ENCODE measurements at places on chromosomes 3 and 15.

DNA sequence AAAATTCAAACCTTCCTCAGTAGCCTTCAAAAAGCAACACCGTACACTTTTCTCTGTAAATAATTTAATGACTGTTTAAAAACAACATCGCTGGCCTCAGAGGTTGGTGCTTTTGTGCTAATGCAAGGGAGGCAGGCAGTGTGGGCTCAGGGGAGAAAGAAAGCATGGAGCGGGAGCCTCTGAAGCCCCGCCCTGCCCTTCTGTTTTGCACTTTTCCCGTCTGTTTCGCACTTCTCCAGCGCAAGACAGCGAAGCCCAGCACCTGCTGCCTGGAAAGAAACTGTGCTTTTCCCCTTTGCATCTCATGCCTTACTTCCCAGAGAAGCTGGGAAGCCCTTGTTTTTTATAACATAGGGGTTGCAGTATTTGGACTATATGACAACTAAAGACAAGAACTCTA, 23.1 kb downstream of the TRPM1 start:
- no peak for DNase-seq

DNA sequence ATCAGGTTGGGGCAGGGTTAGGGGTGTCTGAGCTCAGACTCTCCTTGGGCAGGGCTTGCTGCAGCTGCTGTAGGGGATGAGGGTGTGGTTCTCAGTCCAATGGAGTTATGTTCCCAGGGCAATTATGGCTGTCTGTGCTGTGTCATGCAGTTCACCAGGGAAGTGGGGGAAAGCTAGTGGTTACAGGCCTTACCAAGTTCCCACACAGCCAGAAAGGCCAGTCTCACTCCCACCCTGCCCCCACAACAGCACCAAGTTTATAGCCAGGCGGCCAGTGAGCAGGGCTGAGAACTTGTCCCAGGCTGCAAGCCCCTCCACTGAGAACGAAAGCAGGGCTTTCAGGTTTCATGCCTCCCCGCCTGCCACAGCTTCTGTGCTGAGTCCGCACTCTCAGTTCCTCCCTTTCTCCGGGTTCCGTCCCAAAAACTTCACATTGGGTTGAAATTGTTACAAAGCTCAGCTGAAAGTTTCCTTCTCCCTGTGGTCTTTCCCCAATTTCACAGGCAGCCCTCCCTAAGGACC, 19.6 kb upstream of the CPOX start:
- DNase-seq, result peak; percentile 6

DNA sequence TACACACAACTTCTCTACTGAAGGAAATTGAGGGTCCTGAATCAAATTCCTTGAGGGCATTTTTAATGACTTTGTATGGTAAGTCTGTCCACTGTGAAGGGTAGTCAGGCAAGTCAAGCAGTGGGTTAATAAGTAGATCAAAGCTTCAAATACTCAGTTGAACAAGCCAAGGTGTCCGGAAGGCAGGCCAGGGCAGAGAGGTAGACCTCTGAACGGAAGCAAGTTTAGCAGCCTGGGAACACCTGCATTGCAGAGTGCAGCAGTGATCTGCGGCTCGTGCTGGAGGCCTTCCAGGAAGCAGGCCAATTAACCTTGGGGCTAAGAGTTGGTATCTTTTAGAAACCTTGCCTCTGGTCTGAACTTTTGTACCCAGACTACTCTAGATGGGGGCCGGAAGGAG, 143.8 kb downstream of the LRTM1 start:
- no peak for DNase-seq

DNA sequence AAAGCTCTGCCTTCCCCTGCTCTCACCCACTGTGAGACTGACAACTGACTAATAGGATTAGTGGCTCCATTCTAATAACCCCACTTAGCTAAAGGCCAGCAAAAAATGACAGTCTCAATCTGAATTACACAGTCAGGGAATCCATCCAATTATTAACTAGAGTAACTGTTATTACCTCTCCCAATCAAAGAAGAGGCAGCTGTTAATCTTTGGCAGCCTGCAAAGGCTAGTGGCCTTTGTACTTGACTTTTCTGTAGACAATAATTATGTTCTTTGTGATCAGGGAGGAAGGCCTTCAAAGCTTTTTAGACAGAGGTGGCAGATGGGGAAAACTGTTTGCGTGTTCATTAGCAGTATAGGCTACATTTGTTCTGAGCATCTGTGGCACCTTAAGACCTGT, 177.7 kb downstream of the ISL2 start:
- no peak for DNase-seq

GRCh38 chr15:93245661-93246042, 156.6 kb upstream of the RGMA start:
- DNase-seq, result no peak

DNA sequence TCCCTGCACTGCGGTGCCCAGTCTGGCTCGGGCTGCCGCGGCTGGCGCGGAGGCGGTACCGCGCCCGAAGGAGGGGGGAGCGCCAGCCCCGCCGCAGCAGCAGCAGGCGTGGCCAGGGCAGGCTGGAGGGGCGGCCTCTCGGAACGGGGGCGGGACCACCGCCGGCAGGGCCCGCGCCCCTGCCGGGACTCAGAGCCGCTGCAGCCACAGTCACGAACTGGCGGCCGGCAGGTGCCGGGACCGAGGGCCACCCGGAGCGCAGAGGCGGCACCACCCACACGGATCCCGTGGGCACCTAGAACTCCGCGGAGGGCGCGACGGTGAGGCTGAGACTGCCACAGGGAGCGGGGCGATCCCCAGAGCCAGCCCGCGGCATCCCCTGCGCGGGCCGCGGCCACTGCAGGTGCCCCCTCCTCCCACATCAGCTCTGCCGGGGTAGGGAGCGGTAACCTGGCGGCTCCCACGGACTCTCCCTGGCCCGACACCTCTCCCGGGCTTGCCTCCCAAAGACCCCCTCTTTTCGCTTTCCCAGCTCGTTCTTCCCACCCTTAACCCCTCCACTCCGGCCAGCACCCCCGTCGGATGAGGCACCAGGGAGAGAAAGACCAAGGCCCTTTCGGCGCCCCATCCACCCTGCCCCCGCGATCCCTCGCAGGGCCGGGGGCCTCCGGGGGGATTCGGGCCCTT, at the start of gene VWA5B2:
TSS of gene VWA5B2 (plus strand) at position 192 of the 687 bp plus-strand sequence. CDS start 944 bp downstream, outside the sequence.
- DNase-seq, result peak; percentile 87

DNA sequence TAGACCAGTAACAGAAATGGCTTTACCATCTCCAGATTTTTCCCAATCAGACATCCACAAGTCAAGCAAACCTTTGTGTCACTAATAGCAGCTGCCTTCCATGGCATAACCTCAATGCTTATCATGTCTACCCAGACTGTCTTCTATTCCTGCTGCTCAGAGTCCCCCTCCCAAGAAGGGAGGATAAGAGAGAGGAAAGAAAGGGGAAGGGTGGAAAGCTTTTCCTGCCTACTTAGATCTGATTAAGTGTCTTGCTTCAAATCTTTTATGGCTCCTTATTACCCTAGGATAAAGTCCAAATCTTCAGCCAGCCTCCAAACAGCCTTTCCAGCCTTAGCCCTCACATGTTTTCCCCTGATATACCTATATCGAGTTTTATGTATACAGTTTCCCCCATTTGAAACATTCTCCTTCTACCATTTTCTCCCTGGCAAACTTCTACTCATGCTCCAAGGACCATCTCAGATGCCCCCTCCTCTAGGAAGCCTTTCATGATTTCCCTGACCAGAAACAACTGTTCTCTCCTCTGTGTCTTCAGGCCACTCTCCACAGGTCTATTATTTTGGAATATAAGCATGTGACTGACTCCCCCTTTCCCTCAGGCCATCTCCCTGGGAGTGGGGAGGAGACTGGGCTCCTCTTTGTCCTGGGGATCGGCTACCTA, 7.9 kb upstream of the SSUH2 start:
- DNase-seq, result no peak

- no peak for DNase-seq
Measured at GRCh38 chr3:186988806-186989205, 58.5 kb downstream of the ST6GAL1 start.

DNA sequence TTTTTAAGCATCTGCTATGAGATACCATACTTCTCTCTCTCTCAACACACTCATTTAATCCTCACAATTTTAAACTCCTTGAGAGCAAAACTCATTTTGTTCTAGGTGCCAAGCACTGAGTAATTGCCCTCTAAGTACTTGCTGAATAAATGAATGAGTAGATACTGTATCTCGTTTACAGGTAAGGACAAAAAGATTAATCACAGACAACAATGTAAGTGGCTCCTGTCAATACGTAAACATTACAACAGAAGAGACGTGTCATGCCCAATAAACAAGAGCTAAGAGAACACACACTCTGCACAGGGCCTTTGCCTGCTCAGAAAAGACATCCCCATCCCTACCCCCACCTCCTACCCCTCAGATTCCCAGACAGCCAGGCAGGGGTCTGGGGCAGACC, 59.8 kb downstream of the CHSY1 start:
- DNase-seq, result no peak

DNA sequence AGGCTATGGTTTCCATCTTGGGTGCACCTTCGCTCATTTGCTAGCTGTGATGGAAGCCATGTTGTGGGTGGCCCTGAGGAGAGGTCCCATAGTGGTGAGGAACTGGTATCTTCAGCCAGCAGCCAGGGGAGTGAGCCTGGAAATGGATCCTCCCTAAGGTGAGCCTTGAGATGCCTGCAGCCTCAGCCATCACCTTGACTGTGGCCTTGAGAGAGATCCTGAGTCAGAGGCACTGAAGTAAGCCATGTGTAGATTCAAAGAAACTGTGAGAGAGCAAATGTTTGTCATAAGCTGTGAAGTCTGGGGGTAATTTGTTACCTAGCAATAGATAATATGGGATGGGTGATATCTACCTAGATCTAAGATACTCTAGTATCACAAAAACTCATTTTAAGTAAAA, 105.3 kb downstream of the SNRK start:
- no peak for DNase-seq

DNA sequence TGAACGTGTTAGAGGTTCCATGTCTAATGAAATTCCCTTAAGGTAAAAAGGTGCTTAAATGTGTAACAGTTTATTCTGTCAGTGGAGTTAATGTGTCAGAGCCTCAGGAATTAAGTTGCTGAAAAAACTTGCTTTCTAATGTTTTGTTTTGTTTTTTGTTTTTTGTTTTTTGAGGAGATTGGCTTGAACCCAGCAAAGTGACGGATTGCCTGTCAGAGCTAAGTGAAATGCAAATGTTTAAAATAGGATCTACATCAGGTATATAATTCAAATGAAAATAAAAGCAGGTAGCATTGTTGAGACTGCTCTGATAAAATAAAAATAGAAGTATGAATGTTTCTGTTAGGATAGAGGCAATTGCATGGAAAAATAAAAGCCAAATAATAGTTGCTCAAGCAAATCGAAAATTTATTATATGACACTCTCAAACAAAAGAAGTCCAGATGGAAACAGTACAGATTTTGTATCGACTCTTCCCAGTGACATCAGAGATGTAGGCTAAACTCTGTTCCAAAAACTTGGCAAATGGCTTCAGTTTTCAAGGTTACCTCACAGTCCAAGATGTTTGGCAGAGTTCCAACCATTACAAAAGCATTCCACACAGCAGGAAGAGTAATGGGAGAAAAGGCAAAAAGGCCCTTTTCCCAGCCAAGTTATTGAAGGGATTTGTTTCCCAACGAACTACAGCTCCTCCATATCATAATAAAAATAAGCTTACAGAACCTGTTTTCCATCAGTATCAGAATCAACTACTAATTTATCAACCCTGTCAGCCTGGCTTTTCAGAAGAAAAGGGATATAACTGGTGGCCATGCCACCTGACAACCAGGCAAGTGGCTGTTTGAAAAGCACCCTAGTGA, 291.0 kb downstream of the TBL1XR1 start:
- DNase-seq, result peak; percentile 29

GRCh38 chr3:52623234-52623792, 62.4 kb downstream of the PBRM1 start:
- DNase-seq, result no peak

Measured in BE2C (cell line).